ENCODE measurements at places on chromosomes 2 and 18.

DNA sequence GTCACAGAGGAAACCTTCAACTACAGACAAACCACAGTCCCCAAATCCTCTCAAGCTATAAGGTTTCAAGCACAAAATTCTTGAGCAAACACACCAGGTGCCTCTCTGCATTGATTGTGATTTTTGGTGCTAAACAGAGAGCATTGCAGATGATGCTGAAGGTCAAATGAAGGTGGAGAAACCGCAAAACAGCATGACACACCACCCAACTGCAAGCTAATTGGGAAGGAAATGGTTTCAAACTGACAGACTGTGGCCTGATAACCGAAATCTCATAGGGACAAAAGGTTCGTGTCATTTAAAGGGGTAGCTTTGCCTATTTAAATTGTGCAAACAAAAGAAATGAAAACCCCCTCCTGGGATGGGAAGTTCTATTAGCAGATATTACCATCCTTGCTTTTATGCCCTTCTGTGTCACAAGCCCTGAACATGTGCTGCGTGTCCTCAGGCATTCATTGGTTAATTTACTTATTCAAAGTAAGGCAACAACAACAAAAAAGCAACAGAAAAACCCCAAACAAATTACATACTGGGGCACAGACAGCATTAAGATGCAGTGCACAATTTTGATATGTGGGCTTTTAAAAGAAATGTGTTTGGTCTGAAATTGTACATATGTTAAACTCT, 154.9 kb downstream of the AQP4 start:
- DNase-seq, result peak; percentile 49

- DNase-seq, result no peak
Measured at GRCh38 chr2:109448946-109449788, 164.6 kb downstream of the SEPTIN10 start.

- no peak for DNase-seq
Measured at GRCh38 chr2:112151701-112152440, 13.7 kb downstream of the FBLN7 start.

- no peak for DNase-seq
Measured at GRCh38 chr18:40653682-40654081, 1301.4 kb upstream of the PIK3C3 start.

DNA sequence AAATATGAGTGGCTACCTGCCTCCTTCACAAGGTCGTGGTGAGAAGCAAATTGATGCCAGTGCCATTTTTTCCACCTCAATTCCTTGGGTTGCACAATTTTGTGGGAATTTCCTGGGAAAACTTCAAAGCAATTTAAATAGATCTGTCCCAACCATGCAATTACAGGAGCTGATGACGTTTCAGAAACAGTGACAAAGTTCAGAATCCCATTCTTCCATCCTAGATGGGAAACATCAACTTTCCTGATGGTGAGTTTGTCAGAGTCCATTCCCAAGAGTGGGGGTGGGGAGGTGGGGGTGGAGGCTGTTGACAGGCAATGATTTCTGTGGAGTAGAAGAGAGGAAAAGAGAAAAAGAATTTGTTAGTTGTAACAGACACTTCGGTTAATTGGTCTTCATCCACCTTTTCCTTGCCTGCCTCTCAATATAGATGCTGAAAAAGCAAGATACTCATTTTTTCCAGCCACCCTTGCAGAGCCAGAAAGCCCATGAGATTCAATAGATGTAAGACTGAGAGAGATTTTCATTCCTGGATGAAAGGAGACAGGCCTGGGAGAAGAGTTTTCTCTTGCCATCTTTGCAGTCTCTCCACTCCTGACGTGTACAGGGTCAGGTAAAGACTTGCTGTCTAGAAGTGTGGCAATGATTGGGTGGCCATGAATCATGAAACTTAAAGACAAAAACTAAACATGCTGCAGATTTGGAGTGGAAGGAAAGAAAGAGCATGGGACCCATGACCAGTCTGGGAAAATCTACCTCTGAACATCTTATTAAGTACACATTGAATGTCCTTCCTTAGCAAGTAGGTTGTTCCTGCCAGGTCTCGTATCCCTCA, 47.3 kb downstream of the SOCS6 start:
- no peak for DNase-seq

DNA sequence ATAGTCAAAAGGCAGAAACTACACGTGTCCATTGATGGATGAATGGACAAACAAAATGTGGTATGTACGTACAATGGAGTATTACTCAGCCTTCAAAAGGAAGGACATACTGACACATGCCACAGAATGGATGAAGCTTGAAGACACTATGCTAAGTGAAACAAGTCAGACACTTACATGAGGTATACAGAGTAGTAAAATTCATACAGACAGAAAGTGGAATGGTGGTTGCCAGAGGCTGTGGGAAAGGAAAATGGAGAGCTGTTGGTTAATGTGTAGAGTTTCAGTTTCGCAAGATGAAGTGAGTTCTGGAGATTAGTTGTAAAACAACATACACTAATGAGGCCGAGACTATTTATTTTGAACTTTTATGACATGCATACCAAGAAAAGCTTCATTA, 67.4 kb upstream of the EPB41L3 start:
- DNase-seq, result no peak

Measured in GM20000 (cell line).